ENCODE measurements at places on chromosomes 11 and 22.

- no peak for ATAC-seq
These were observed 11.3 kb downstream of the TRMU start for GRCh38 chr22:46346680-46347405.

DNA sequence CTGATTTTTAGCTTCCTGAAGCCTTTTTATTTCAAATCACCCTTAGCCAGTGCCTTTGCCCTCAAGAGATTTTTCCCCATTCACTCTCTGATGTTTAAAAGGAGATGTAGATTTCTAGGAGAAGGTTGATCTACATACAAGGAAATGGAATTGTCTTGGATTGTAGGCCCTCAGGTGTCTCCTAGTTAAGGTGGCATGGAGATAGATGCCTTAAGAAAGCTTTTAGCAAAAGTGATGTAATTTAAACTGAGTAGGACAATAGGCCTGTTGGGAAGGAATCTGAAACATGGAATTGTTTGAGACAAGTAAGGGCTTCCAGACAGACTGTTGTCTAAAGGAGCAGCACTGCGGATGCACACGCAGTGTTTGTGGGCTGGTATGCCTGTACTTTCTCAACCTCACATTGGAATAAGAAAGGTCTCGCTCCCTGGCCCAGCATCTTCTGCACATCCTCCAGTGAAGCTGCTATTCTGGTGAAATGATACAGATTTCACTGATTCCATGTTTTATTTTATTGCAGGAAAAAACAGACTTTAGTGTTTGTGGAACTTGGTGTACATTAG lies 69.8 kb upstream of the SLC25A18 start:
- no peak for ATAC-seq

- ATAC-seq: no peak
These were observed 458.4 kb downstream of the MIAT start for GRCh38 chr22:27115816-27116256.

DNA sequence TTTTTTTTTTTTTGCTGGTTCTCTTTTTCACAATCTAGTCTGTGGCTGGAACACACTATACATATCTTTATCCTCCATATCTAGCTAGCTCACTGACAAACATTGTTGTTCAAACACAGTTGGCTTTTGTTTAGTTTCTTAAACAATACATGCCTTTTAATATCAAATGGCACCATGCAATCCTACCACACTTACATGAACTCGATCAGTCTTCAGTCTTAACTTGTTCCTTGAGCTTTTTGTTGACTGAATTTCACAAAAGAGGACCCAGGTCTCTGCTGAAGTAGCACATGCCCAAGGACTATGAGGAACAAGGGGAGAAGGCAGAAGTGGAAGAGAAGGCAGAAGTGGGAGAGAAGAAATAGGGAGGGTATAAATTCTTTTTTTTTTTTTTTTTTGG lies 25.5 kb downstream of the TMEM123 start:
- ATAC-seq: no peak

Measured in SK-N-SH treated with all-trans-retinoic acid at 6 μM for 48 hours (cell line).